ENCODE measurements at places on chromosomes 7 and 10. TPM values are rescaled to one million over a fixed set of nuclear protein-coding genes. Genes with fewer than 3 reads are reported as not detected.
A peak's percentile ranks its signal among the peaks of the same experiment; 100 is the strongest.

- DNase-seq, result no peak
Measured at GRCh38 chr10:80051993-80052392, 26.5 kb upstream of the TMEM254 start.

DNA sequence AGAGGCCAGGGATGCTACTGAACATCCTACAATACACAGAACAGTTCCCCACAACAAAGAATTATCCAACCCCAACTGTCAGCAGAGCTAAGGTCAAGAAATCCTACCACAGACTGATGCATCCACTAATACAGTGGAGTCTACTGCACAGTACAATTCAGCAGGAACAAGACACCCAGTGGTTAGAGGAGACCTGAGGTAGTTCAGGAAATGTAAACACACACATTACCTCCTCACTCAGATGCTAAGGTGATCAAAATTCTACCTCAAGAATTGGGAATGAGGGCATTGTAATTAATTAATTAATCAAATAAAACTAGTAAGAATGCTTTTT is 91.4 kb downstream of the ZFAND4 start:
- no peak for DNase-seq

- DNase-seq, result peak; percentile 92
Measured at GRCh38 chr10:104254493-104255310, at the start of gene GSTO1. TSS of gene GSTO1 (plus strand) at chr10:104254892. CDS start at chr10:104254929, 37 bp downstream.

DNA sequence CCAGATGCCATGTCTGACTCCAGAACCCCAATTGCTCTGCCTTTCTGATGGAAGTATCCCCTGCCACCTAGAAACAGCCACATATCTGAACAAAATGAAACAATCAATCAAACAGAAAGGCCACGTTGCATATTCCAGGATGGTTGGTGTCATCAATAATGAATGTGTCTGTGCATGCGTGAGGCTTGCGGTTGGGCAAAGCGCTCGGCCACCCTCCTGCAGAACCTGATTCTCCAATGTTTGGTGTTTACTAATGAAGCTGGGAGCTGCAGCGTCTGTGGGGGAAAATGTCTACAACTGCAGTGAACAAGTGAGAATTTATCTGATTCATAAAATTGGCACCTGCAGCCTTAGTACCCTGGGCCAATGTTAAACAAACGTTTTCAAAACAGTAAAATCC is 121.2 kb upstream of the ADARB2 start:
- no peak for DNase-seq

- DNase-seq, result no peak
Measured at GRCh38 chr10:67277402-67277801, 351.6 kb downstream of the LRRTM3 start.

GRCh38 chr10:117688358-117688757 is 145.8 kb downstream of the EMX2 start:
- no peak for DNase-seq

DNA sequence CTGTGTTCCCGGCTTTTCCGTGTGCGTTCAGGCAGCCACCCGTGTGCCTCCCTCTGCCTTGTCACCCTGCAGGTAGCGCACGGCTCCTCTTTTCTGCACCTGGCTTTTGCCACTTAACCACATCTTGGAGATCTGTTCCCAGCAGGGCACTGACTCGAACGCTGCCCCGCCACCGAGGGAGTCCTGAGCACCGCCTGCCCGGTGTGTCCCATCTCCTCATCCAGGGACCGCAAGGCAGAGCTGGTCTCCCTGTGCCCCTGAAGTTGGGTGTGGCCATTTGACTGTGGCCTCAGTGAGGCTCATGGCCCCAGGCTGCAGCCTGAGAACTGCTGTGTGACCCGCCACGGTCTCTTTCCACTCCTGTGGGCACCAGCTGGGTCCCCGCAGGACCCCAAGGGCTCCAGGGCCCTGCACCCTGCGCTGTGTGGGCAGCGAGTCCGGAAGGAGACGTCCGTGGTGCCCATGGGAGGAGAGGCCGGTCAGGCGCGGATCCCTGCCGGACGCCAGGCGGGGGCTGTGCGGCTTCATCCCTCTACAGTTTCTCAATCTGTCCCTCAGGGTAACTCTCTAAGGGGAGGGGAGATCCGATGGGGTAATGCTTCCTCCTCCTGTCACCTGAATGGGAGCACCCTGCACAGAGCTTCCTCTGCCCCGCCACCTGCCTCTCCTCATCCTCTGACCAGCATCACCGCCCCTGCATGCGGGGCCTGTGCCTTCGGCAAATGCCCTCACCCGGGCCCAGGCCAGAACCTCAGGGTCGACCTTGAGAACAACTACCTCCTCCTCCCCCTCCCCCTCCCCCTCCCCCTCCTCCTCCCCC is 1.8 kb upstream of the INTS1 start:
- no peak for DNase-seq

GRCh38 chr10:29237786-29238185 is 51.1 kb upstream of the LYZL1 start:
- no peak for DNase-seq

DNA sequence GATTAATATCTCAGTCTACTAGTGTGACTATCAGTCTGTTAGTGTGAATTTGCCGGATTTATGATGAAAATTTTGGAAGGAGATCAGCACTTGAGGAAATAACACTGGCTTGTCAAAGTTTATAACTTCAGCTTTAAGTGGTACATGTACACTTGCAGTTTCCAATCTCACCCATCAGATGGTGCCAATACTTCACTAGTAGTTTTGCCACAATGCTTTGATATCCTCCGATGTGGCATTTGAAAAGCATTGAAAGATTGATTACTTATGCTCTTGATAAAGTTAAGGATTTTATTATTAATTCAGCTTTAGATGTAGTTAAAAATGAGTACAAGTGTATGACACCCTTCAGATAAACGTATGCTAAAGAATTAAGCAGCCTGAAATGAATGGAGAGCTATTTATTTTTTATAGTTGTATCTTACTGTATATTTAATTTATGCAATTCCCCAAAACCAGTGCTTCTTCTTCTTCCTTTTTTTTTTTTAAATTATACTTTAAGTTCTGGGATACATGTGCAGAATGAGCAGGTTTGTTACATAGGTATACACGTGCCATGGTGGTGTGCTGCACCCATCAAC is 98.2 kb downstream of the ANLN start:
- no peak for DNase-seq

Gene SLC39A12
- not detected for total RNA-seq

Gene ERVW-1
- not detected for total RNA-seq

Gene AASS
- total RNA-seq, result 18.6 TPM

Gene ADRA2A
- total RNA-seq, result 0.67 TPM

Gene TCERG1L
- total RNA-seq, result not detected

Gene FBXL13
- total RNA-seq, result 0.51 TPM

Gene HOXA6
- not detected for total RNA-seq

Gene PPP1R17
- total RNA-seq, result not detected

Gene ZNF438
- total RNA-seq, result 13.0 TPM

Gene NAT16
- not detected for total RNA-seq
